ENCODE measurements at places on chromosomes 4 and X.

DNA sequence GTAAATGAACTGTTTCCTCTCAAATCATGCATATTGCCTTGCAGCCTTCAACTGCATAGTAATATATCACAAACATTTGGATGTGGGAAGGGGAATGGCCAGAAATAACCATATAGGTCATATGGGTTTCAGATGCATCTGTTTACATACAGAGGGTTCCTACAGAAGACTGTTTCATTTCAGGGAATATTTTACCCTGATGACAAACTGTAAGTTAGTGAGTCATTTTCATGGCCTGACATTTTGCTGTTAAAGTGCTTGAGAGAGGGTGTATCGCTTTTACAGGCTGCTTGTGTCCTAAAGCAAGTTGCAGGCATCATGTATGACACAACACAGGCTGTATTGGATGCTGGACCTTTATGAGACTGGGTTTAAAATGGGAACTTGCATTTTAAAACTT lies 25.5 kb upstream of the AMOT start:
- DNase-seq = no peak

DNA sequence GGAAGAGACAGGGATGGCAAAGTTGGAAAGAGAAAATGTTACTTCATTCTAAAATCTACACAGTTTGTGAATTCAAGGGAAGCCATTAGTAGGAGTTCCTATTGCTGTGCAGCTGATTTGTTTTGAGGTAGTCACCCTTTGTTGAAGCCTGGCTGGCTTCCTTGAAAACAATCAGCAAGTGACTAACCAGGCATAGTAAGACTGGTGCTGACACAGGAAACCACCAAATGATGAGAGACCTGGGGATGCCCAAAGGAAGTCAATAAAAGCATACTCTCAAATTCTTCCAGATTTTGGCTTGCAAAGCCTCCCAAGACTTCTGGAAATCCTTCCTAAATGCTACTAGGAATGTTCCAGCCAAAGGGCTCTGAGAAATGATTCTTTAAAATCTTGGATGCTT lies 23.9 kb upstream of the PRDM8 start:
- no peak for DNase-seq

- no peak for DNase-seq
These were observed 183.6 kb upstream of the DKK2 start for GRCh38 chr4:107219681-107220080.

DNA sequence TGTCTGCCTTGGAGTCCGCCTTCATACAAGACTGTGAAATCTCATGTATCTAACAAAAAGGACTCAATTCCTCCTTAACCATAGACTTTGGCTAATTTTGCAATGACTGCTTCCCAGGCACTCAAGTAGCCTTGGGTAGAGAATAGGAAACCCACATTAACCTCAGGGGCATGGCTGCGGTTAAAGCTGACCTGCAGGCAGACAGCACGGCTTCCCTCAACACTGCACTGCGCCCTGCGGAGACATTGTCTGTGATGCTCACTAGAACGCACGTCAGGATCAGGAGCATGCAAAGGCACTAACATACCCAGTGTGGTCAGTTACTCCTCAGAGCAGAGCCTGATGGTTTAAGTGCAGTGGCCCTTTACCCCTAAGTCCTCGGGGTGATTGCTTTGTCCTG lies 10.3 kb upstream of the GPR143 start:
- DNase-seq = no peak

- DNase-seq = no peak
These were observed 5.3 kb upstream of the TRMT2B start for GRCh38 chrX:101057093-101057714.

DNA sequence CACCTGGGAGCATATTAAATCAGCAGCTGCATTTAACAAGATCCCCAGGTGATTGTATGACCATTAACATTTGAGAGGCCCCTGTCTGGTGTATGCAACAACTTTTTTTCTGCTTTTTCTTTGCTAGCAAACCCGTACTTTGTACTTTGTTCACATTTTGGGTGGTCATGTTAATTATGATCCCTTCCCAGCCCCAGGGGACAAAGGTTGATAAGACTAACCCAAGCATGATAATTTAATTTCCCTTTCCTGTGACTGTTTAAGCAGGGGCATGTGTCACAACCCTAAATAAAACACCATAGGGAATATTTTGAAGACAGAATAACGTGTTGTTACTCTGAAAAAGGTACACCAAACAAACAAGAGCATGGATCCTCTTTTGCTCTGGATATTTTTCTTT lies 332.0 kb downstream of the PCDH18 start:
- no peak for DNase-seq

GRCh38 chr4:55732864-55733263 lies 86.7 kb upstream of the EXOC1L start:
- no peak for DNase-seq

Data from SHP77 (cell line).